Stimulated activated CD8-positive, alpha-beta memory T cell treated with anti-CD3 and anti-CD28 coated beads, Interleukin-15, amount 100 ng/mL, for 48 hours (primary cell): ENCODE measurements at places on chromosomes 11 and 22.

- DNase-seq = no peak
These were observed 92.7 kb upstream of the TIMP3 start for GRCh38 chr22:32708830-32709229.

DNA sequence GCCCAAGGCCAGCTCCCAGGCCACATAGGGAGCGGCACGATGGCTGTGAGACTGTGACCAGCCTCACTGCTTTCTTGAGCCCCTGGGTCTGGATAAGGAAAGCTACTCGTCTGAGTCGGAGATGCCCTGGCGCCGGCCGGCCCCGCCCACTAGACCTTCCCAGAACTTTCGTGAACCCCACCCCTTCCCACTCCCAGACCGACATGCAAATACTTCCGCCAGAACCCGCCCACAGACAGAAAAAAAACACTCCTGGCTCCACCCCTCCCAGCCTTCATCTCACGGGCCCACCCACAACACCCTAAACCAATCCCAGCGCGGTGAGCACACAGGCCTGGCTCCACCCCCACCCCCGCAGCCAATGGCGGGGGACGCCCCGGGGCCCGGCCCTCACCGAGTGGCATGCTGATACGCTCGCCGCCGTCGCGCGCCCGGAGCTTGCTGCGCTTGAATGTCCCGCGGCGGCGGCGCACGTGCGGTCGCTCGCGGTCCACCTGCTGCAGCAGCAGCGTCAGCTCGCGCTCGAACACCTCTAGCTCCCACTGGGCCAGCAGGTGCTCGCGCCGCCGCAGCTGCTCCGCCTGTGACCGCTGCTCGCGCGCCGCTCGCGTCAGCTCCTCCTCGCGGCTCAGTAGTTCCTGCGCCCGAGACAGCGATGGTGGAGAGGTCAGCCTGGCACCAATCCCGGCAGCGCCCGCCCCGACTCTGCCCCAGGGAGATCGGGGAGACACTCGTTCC is 7.0 kb downstream of the MAP3K11 start:
- DNase-seq = no peak

DNA sequence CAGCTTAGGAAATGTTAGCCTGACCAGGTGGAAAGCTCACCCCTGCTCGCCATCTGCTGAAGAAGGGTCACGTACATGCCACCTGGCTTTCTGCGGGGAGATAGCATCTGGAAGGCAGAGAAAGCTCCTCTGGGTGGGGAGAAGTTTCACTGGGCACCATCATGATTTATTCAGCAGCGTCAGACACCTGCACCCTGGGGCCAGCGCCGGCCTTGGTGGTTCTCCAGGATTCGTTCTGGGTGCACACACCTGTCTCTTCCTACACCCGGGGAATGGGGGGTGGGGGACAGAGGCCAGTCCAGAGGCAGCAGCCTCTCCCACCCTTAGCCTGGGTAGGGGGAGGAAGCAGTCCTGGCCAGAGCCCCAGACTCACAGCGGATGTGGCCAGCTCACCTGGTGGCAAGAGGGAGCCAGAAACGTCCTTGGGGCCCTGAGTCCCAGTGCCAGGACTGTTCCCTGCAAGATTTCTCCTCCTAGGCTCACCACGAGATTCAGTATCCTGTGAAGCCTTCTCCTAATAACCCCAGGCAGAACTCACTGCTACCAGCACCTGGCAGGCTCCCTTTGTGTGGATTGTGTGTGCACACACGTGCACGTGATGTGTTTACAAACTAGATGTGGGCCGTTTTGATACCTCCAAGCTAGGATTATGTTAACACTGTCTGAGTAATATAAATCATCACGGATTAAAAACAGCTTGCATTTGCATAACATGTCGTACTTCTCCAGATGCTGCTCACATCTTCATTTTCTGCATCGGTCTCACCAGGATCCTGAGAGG is 17.3 kb upstream of the RASD2 start:
- DNase-seq = no peak

DNA sequence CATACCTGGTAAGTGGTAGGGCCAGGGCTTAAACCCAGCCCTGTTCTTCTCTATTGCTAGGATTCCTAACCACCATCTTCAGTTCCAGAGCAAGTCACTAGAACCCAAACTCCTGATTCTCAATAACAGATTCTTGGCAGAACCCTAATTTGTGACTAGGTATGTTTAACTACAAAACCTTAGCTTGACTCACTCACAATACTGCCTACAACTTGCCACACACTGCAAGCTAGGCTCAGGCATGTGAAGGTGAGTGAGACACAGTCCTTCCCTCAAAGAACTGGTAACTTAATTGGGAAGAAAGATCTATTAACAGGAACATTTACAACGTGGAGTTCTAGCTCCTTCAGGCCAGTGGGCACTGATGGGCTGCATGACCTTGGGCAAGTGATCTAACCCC is 14.5 kb upstream of the AMOTL1 start:
- no peak for DNase-seq

DNA sequence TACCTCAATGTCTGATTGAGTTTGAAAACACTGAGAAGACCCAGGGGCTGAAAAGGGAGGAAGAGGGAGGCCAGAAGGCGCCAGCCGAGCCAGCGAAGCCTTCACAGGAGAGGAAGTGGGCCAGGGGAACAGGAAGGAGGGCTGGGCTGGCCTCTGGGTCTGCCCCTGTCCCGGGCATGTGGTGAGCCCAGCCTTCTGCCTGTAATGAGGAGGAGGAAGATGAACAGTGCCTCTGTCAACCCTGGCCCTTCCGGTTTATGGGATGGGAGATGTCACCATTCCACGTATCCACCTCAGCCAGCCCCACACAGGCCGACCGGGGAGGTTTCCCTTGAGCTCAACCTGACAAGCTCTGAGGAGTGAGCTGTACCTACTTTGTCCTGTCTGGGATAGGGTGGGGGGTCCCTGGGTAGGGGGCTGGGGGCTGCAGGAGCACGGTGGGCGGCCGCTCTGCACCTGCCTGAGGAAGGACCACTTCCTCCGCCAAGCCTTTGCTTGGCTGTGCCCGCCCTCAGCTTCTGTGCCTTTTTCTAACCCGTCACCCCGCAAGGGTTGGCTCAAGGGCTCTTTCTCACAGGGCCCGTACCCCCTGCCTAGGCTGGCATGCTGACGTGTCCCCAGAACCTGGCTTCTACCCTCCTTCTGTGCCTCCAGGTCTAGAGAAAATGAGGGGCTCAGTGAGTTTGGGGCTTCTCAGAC is 2.0 kb downstream of the PARVG start:
- no peak for DNase-seq

GRCh38 chr22:27422442-27422841 is 379.1 kb downstream of the MN1 start:
- DNase-seq = no peak

- DNase-seq = peak; percentile 25
These were observed 87.0 kb upstream of the THY1 start for GRCh38 chr11:119509969-119510401.

DNA sequence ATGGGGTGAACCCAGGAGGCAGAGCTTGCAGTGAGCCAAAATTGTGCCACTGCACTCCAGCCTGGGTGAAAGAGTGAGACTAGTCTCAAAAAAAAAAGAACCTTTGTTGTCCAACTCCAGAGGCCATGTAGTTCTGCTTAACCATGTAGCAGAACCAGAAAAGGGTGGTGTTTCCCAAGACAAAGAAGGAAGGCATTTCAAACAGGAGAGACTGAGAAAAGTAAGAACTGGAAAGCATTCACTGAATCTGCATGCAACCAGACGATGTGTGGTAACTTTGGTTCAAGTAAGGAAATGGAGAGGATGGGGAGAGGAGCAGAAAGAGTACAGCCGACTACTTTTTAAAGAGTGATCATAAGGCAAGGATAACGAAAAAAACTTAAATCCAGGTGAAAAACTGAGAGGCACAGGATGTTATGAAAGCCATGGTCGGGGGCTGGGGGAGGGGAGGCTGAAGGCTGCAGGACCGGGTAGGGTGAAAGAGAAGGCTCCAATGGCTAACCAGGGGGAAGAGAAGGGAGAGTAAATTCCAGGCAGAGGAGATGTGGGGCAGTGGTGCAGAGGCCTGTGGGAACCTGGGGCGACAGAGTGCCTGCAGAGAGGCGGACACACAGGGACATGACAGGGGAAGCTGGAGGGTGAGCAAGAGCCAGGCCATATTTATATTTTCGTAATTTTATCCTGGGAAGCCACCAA is 48.8 kb downstream of the MAPK1 start:
- no peak for DNase-seq
